AG04449 (cell line): ENCODE measurements at places on chromosomes 2 and 18.
A peak's percentile ranks its signal among the peaks of the same experiment; 100 is the strongest.

GRCh38 chr2:28613633-28614501 is 118.0 kb downstream of the PLB1 start:
- DNase-seq: no peak

GRCh38 chr2:34602262-34602661 is 1003.2 kb upstream of the FAM98A start:
- no peak for DNase-seq

DNA sequence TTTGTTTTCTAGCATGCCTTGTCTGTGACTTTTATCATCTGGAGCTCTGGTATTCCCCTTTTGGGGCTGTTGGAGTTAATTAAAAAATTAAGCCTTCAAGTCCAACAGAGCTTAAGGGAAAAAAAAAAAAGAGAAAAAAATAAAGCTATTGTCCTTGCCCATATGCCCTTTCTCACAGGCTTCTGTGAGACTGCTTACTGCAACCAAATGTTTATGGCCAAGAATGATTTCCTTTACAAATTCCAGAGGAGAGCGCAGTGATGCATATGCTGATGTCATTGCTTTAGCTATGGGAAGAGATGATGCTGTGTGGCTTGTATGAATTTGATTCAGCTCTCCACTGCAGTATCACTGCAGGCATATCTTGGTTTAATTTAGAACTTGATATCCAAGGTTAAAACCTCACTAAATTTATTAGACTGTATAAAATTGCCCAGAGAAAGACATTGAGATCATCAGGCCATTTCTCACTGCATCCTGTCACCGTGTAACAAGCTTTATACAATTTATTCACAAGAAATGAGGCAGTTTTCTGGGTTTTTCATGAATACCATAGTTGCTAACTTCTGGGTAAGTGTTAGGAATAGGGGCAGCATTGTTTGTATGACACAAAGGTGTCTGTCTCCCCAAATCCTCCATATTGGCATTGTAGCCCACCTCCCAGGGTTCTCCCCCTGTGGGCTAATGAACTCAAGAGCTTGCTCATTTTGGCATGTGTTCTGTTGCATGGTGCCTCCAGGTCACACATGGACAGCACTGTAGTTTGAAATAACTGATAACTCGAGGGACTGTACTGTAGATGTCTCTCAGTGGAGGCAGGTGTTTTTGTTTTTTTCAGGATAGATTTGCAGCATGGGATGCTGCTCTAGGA is 85.0 kb downstream of the TANC1 start:
- peak; percentile 93 for DNase-seq

- no peak for DNase-seq
Observed at GRCh38 chr18:67776929-67777328, 260.4 kb upstream of the DSEL start.

DNA sequence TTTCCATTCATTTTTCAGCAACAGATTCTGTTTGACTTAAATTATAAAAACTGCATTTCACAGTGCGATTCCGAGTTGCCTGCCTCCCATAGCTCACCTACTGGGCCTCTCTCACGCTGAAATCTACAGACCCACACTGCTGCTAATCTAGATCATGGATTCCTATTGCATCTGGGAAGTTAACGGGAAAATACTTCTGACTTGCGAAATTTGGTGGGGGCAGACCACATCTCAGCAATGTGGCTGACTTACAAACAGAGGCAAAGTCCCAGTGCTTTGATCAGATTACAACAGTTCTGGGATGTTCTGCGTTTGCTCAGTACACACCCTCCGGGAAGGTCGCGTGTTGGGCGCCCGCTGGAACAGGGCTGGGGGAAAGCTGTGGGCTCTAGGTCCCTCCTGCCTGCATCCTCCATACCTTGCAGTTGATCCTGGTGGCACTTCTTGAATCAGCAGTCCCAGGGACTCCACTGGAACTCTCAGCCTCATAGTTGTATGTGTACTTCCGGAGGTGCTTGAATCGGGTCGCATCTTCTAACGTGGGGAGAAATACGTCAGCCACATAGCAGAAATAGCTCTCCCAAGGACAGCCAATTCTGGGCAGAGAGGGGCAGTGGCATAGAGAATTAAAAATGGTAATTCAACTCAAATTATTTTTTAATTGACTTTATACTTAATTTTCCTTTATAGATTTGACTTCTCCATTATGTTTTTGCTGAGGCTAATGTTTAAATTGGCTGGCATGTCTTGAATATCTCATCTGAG is 1.7 kb downstream of the APOB start:
- no peak for DNase-seq

GRCh38 chr2:16273111-16273510 is 332.8 kb downstream of the MYCN start:
- DNase-seq: no peak

DNA sequence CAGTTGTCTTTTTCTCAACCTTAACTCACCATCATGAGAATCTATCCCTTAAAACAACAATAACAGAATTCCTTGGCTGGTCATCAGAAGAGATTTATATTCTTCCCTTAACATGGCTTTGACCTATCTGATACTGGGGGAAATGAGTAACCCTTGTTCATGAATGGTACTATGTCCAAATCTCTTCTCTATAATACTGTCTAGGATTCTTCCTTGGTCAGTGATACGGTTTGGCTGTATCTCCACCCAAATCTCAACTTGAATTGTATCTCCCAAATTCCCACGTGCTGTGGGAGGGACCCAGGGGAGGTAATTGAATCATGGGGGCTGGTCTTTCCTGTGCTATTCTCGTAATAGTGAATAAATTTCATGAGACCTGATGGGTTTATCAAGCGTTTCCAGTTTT is 282.0 kb upstream of the SIX2 start:
- DNase-seq: no peak

DNA sequence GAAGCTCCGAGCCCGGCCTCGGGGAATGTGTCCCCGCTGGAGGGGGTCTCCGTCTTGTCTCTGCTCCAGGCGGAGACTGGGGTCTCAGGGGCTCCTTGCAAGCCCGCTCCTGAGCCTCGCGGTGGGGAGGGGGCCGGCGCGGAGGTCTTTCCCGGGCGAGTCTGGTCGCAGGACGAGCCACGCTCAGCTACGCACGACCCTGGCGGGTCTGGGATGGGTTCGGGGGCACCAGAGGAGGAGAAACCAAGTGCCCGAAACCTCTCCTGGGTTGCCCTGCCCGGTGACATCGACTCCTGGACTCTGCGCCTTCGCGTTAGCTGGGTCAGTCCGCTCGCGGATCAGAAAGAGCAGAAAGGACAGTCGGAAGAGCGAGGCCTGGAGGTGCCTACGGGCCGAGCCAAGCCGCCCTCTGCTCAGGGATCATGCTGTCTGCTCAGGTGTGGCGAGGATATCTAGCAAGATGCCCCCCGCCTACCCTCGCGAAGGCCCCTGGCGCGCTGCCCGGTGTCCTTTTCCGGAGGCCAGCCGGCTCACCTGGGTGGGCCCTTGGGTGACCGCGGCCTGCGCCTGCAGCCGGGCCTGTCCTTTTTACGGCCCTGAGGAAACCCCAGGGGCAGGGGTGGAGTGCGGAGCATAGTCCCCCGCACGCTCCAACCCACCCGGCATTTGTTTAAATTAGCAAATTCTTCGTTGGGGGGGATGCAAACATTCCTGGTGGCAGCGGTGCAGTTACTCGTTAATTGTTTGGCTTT is 58.7 kb downstream of the SNORC start:
- DNase-seq: no peak

DNA sequence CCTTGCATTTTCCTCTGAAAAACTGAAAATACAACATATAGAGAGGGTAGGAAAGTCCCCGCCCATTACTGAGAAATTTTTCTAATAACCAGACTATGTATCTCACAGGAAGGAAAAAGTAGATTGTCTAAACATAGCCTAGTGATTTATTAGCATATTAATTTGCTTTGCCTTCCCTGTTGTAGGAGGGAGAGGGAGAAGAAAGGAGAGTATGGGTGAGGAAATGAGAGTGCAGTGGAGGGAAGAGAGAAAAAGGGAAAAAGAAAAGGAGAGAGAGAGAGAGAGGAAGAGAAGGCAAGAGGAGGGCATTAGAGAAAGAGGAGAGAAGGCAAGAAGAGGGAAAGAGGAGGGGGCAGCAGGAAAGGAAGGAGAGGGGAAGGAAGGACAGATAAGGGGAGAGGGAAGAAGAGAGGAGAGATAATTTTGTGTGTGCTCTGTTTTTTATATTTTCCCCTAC is 3.6 kb upstream of the KYNU start:
- no peak for DNase-seq

DNA sequence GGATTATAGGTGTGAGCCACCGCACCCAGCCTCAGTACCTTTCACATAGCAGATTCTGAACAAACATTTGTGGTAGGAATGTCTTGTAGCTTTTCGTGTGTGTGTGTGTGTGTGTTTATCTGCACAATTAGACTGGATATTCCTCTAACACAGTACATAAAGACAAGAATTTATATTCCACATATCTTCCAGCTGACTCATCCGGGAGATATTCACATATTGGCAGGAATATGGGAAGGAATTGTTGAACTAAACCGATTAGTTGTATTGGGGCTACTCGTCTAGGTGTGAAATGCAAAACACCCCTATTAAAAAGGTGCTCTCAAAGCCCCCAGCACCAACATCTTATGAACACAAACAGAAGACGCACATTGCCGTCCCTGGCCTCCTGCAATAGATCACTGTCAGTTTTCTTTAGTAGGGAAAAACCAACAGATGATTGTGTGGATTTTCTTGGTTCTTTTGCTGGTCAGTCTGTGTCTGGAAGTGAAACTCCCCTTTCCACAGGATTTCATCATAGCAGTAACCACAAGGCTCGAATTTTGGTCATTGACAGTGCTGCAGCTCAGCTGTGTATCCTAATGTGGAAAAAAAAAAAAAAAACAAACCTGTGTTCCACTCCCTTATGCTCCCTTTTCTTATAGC is 208.5 kb upstream of the ACVR2A start:
- no peak for DNase-seq

- DNase-seq: no peak
Observed at GRCh38 chr2:80719607-80720006, 415.1 kb upstream of the LRRTM1 start.

DNA sequence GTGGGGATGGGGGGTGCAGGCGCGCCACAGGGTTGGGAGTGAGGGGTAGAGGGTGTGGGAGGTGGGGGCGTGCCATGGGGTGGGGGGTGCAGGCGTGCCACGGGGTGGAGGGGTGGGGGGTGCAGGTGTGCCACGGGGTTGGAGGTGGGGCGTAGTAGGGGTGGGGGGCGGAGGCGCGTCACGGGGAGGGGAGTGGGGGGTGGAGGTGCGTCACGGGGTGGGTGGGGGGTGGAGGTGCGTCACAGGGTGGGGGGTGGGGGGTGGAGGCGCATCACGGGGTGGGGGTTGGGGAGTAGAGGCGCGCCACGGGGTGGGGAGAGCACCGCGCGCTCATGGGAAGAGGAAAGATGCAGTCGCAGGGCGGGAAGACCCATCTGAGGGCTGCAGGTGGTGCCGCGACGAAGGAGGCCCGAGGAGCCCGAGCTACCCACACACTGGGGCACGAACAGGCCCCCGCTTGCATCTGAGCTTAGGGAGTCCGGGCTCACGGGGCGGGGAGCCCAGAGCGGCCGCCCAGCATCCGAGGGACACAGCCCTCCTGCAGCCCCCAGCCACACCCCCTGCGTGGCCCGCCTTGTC is 37.5 kb downstream of the SNED1 start:
- no peak for DNase-seq

DNA sequence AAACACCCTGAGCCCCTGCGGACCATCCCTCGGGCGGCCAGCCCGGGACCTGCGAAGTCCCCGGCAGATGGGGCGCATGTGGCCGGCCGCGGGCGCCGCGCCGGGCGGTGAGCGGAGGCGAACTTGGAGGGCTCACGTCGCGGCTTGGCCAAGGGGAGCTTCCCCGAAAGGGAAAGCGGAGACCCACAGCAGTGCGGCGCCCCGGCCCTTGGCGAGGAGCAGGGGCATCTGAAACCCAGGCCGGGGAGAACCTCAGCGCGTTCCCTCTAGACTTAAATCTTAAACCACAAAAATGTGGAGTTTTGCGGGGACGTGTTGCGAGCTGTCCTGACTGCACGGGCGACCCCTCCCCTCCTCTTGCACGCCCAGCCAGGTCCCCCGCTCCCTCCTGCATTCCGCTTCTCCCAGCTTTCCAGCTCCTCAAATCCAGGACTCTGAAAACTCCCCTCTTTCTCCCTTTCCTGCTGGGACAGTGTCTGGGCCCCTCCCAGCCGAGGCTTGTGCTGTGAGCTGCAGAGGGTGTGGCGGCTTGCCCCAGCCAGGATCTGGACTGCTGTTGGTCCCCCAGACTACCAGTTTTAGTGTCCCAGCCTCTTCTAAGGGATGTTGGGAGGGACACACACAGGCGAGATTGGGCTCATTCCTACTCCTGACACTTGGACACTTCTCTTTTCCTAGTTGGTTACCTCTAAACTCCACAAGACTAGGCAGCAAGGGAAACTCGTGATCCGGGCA is 1.3 kb downstream of the FMNL2 start:
- DNase-seq: no peak

GRCh38 chr18:77068321-77069312 is 64.0 kb downstream of the MBP start:
- DNase-seq: no peak

- no peak for DNase-seq
Observed at GRCh38 chr2:7773362-7774360, 856.4 kb downstream of the RNF144A start.

DNA sequence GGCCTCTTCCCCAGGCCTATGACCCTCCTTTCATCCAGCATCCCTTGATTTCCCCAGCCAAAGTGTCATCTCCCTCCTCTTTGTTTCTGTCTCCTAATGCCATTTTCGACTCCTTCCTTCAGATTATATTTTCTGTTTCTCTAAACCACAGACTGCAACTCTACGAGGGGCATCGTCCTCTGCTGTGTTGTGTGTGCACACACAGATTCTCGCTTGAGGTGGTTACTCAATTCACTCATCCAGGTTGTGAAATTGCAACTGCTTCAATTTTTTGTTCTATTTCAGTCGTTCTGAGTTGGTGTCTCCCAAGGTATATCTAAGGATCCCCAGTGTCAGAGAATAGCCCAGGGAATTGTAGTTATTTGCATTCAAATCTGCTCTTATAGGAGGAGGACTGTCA is 113.5 kb upstream of the NDUFV2 start:
- DNase-seq: no peak

- peak; percentile 52 for DNase-seq
Observed at GRCh38 chr2:159960414-159960813, 102.0 kb downstream of the PLA2R1 start.

- no peak for DNase-seq
Observed at GRCh38 chr2:57884281-57884680, 162.3 kb upstream of the VRK2 start.

- no peak for DNase-seq
Observed at GRCh38 chr2:227509076-227509475, 37.1 kb downstream of the AGFG1 start.

GRCh38 chr2:3270095-3270478 is 107.5 kb downstream of the EIPR1 start:
- DNase-seq: no peak

- DNase-seq: no peak
Observed at GRCh38 chr2:155033652-155034051, 335.2 kb downstream of the KCNJ3 start.
